ENCODE measurements at places on chromosomes 1 and 21. TPM values are rescaled to one million over a fixed set of nuclear protein-coding genes. Genes with fewer than 3 reads are reported as not detected.

PLPP3 gene
- 118 TPM for polyA plus RNA-seq

BRINP3 gene
- 3.9 TPM for polyA plus RNA-seq

SPOCD1 gene
- 0.44 TPM for polyA plus RNA-seq

KRTAP19-1 gene
- polyA plus RNA-seq: not detected

CLCNKA gene
- polyA plus RNA-seq: 13.0 TPM

ASPM gene
- polyA plus RNA-seq: 23.6 TPM

C1orf87 gene
- 0.31 TPM for polyA plus RNA-seq

IGFN1 gene
- polyA plus RNA-seq: 0.78 TPM

OR2T27 gene
- not detected for polyA plus RNA-seq

IGSF9 gene
- polyA plus RNA-seq: 19.3 TPM

RGL1 gene
- polyA plus RNA-seq: 45.6 TPM

PLD5 gene
- 0.29 TPM for polyA plus RNA-seq

FAM131C gene
- 3.4 TPM for polyA plus RNA-seq

CLCN6 gene
- 24.0 TPM for polyA plus RNA-seq

TRIM45 gene
- polyA plus RNA-seq: 29.3 TPM

GPR137B gene
- polyA plus RNA-seq: 36.5 TPM

TTC13 gene
- polyA plus RNA-seq: 21.0 TPM

CHAF1B gene
- 9.0 TPM for polyA plus RNA-seq

KCNE1 gene
- 0.75 TPM for polyA plus RNA-seq

OR6N1 gene
- polyA plus RNA-seq: not detected

CBS gene
- polyA plus RNA-seq: 55.5 TPM

IQGAP3 gene
- 14.1 TPM for polyA plus RNA-seq

AMY2A gene
- 0.47 TPM for polyA plus RNA-seq

CD1E gene
- polyA plus RNA-seq: not detected

Data from renal pelvis (tissue), 12 donors.